NCI-H1930 (cell line): ENCODE measurements at places on chromosomes 7 and 10.

- DNase-seq, result no peak
Measured at GRCh38 chr7:78224923-78225322, 426.4 kb downstream of the PHTF2 start.

DNA sequence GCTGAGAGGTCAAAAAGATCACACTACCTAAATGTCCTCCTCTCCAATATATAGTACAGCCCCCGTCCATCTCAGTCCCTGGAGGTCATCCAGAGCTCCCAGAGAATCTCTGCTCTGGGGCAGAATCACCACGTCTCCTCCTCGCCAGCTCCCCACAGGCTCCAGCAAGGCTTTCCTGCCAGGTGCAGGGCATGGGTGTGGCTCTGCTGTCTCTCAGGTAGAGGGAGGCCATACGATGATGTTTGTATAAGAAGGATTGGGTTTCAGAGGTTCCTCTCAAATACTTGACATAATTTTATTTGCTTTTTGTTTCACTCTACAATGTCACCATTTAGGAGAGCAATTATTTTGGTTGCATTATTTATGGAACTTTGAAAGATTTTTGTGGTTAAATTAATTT is 98.3 kb upstream of the PRSS58 start:
- no peak for DNase-seq

- DNase-seq, result peak; percentile 56
Measured at GRCh38 chr7:64463636-64464375, 99.1 kb downstream of the ZNF680 start.

DNA sequence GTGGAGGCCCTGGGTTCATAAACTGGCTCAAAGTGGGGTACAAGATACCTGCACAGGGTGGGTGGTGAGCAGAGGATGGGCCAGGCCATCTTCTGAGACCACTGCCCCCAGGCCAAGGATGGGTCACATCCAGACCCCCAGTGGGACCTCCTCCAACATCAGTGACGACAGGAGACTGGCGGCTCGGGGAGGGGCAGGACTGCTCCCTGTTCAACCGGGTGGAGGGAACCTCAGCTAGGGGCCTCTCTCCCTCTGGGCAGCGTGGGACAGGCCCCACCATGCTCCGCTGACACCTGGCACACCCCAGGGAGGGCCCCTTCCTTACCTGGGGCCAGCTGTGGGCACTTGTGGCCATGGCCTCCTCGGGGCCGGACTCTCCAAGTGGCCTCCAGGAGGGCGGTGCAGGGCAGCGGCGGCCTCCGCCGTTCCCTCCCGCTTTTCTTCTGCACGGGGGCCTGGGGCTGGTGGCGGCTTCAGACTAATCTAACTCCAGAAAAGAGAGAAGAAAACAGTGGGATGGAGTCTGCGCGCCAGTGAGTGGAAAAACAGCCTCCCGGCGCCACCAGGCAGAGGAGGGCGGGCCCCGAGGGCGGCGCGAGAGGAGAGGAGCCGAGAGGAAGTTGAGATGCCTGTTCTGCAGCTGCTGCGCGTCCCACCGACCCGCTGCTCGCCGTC is at the start of gene CALHM2:
Gene CALHM2 (minus strand): TSS at position 540 of the 675 bp plus-strand sequence. CDS start 2,429 bp downstream, outside the sequence.
- DNase-seq, result no peak

GRCh38 chr7:108067844-108068243 is 62.3 kb downstream of the LAMB4 start:
- no peak for DNase-seq

- DNase-seq, result no peak
Measured at GRCh38 chr7:23468526-23469149, 1.7 kb downstream of the IGF2BP3 start.

DNA sequence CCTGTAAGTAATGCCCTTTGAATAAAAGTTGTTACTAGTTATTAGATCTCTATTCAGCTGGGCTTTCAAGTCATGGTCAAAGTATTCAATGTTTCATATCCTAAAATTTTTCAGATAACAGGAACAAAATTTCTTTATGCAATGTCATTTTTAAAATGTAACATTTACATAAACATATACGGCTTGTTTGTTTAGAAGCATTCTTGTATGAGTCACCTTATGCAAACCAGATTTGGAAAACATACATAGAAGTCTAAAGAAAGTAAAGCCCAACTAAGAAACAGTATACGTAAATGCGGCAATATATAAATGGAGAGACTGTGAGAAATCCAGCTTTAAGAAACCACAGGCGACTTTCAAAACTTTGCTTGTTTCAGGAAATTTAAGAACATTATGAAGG is 10.5 kb downstream of the TMEM168 start:
- DNase-seq, result no peak

GRCh38 chr7:17299483-17299991 is 1.1 kb downstream of the AHR start:
- no peak for DNase-seq
